ENCODE measurements at places on chromosomes 13 and 19.
A peak's percentile ranks its signal among the peaks of the same experiment; 100 is the strongest.

DNA sequence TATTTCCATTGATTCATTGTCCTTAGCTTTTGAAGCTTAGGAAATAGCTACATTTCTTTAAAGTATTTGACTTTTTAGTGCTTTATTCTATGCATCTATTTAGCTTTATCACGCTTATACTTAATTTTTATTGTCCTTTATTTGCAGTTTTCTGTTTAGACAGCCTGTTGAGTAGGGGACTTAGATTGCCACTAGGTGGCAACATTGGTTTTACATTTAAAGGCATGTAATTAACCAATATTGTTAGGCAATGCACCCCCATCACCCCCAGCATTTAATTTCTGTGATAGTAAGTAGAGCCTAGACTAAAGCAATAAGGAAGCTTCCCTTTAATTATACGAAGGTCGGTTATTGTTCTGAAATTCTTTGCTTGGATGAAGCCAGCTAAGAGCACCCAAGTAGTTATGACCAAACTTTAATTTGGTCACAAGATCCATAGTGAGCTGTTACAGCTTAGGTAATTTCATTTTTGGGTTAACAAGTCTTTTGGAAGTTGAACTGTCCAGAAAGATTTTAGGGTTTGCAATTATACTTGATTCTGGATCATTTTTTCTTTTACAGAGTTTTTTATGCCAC is 36.5 kb downstream of the B3GLCT start:
- DNase-seq, result peak; percentile 19

DNA sequence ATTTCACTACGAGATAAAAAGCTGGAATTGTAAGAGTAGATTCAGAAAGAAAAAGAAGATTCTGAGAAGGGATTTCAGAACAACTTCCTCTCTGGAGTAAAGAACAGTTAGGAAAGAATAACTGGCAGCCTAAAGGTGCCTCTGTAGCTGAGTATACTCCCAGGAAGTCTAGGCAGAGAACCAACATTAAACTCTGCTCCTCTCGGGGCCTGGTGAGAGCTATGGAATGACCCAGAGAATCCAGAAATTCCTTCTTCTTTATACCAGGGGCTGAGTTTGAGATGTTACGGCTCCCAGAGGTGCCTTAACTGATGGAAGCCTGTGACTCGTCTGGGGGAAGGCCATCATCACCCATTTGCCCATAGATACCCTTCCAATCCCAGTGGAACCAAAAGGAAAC is 39.1 kb downstream of the FAM216B start:
- peak; percentile 28 for DNase-seq

- no peak for DNase-seq
These were observed 10.4 kb downstream of the MIDN start for GRCh38 chr19:1258707-1259205.

- DNase-seq, result no peak
These were observed 36.3 kb downstream of the STOML3 start for GRCh38 chr13:38954291-38954690.

DNA sequence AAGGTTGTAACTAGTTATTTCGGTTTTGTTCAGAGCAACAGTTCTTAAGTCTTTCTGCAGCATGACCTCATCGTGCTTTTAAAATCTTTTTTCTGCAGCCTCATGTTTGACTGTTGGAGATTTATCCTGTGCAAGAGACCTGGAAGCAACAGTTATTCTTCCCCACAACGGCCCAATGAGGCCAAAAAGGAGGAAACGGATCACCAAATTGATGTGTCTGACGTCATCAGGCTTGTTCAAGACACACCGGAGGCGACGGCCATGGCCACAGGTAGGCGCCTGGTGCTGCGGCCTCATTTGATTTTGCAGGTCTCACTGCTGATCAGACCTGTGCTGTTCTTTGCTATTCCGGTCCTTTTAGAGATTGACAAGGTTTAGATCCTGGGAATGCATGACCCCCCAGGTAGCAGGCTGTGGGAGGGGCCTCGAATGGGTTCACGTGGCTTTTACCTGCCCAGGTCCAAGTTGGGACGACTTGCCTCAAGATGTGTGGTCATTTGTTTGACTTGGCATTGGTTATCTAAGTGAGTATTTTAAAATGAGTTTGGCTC is 66.8 kb upstream of the MCF2L start:
- DNase-seq, result peak; percentile 62

GRCh38 chr13:75764251-75764925 is 128.3 kb downstream of the LMO7 start:
- no peak for DNase-seq

DNA sequence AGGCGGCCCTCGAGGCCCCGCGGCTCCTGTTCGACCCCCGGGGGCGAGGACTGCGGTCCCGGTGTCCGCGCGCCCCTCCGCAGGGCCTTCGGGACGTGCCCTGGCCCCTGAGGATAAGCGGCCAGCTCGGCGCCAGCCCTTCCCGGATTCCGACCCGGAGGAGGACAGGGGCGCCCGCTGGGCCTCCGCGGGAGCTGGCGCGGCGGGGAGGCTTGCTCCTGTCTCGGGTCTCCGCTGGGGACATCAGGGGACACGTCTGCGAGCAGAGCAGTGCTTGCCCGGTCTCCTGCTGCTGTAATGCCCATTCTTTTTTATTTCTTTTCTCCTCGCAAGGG is 829 bp downstream of the B3GLCT start:
- peak; percentile 57 for DNase-seq

- no peak for DNase-seq
These were observed 83.8 kb downstream of the CRYL1 start for GRCh38 chr13:20441879-20442278.
